COLO829 (cell line): ENCODE measurements at places on chromosomes 5 and 9.

DNA sequence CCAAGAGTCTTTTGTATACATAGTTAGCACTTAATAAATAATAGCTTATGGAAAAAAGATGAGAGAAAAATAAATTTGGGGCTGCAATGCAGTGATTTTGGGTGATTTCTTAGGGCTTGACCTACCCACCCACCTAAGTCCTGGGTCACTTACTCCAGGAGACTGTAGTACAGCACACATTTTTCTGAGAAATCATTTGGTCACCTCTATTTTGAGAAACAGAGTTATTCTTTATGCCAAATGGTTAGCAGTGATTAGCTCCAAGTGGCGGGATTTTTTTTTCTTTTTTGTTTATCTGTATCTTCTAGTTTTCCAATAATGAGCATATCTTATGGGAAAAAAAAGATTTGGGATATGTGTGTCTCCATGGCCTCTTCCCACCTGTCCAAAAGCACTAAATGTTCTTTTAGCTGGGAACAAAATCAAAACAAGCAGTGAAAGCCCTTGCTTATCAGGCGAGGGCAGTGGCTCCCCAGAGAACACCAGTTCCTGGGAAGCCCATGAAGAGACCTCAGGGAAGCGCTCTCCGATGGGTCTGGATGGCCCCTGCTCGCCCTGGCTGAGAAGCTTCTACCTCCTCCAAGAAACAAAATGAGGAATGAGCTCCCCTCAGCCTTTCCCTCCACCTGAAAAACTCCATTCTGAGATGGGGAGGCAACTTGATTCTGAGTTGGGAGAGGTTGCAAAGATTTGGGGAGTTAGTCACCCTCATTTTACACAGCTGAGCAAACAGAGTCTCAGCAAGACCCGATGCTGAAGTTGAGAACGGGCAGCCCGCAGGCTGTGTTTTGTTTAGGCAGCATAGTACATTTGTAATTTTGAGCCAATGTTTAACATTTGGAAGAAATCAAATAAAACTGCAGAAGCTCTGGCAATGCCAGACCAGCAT, 69.9 kb downstream of the CYFIP2 start:
- DNase-seq, result no peak

GRCh38 chr5:60959156-60959555, 14.2 kb downstream of the NDUFAF2 start:
- peak; percentile 6 for DNase-seq

DNA sequence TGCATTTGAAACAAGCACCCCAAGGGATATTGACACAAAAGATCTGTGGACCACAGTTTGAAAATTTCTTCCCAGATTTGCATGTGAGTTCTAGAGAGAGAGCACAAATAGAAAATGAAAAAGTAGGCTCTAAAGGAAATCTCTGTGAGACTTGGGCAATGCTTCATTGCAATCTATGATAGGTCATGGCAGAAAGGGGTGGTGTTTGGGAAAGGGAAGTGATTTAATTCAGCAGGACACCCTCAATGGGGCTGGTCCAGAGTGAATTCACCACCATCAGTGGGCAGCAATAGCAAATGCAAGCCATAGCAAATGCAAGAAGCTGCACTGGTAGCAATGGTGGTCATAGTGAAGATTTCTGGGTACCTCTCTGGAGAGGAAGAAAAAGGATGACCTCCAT, 58.1 kb downstream of the ANKRD55 start:
- DNase-seq, result no peak

GRCh38 chr5:126383776-126384175, 39.4 kb upstream of the GRAMD2B start:
- no peak for DNase-seq

- peak; percentile 53 for DNase-seq
Observed at GRCh38 chr5:135553688-135554462, 18.1 kb upstream of the NEUROG1 start.

DNA sequence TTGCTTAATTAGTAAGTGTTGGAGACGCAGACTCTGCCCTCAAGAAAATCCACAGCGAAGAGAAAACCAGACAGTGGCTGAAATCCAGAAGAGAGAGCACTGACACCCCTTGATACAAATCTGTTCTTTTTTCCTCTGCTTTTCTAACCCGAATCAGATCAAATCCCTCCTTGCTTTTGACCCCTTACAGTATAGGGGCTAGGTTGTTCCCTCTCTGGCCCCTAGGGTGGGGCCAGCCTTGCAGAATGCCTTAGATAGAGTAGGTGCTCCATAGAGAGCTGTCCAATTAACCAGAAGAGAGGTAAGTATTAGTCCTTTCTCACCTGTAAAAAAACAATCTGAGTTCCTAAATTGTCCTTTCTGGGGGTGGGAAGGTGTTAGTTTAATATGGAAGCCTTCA, 10.1 kb downstream of the C1QTNF2 start:
- no peak for DNase-seq

DNA sequence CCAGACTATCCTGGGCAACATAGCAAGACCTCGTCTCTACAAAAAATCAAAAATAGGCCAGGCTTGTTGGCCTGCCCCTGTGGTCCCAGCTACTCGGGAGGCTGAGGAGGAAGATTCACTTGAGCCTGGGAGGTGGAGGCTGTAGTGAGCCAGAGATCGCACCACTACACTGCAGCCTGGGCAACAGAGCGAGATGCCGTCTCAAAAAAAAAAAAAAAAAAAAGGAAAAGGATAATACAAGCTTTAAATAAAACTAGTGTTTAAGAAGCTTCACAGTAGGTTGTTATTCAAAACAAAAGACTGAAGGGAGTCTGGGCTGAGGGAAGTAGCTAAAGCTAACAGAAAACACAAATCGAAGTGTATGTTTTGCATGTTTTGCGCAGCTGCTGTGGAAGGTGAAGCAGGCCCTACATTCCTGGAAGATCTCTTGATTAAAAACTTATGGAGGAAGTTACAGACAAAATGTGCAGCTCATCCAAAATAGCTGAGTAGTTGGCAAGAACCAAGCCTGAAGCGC, 581 bp upstream of the C9orf40 start:
- DNase-seq, result no peak

DNA sequence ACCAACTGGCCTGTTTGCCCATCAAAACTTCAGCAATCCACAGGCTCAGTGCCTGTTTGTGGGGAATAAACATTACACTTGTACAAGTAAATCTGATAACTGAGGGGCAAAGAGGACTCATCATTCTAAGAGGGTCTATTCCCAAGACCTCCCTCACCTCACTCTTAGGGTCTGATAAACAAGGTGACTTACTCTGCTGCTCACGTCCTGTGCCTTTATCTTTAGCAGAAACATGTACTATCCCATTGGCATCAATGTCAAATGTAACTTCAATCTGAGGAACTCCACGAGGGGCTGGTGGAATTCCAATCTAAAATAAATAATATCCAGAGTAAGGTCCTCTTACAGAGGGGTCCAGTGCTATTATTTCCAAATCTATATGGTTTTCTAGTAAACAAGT, 14.6 kb upstream of the ETF1 start:
- DNase-seq, result no peak

- no peak for DNase-seq
Observed at GRCh38 chr5:73205305-73205704, 32.3 kb downstream of the TMEM174 start.

DNA sequence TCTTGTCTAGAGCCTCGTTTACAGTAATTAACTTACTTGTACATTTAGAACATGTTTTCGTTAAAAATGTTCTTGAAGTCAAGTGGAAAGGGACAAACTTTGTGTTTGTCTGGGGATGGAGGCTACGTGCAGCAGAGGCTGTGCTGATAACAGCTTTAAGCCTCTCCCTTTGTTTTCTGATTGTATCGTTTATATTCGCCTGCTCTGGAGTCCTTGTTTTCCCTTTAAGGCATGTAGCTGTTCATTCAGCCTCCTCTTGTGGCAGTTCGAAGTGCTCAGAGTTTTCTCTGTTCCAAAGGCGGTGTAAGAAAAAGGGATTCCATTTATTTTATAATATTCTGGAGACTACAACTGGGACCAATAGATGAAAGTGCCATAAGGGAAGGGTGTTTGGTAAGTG, 1.9 kb downstream of the SLC36A1 start:
- no peak for DNase-seq
